Activated CD8-positive, alpha-beta memory T cell treated with anti-CD3 and anti-CD28 coated beads for 24 hours (primary cell): ENCODE measurements at places on chromosomes 3 and 15.

DNA sequence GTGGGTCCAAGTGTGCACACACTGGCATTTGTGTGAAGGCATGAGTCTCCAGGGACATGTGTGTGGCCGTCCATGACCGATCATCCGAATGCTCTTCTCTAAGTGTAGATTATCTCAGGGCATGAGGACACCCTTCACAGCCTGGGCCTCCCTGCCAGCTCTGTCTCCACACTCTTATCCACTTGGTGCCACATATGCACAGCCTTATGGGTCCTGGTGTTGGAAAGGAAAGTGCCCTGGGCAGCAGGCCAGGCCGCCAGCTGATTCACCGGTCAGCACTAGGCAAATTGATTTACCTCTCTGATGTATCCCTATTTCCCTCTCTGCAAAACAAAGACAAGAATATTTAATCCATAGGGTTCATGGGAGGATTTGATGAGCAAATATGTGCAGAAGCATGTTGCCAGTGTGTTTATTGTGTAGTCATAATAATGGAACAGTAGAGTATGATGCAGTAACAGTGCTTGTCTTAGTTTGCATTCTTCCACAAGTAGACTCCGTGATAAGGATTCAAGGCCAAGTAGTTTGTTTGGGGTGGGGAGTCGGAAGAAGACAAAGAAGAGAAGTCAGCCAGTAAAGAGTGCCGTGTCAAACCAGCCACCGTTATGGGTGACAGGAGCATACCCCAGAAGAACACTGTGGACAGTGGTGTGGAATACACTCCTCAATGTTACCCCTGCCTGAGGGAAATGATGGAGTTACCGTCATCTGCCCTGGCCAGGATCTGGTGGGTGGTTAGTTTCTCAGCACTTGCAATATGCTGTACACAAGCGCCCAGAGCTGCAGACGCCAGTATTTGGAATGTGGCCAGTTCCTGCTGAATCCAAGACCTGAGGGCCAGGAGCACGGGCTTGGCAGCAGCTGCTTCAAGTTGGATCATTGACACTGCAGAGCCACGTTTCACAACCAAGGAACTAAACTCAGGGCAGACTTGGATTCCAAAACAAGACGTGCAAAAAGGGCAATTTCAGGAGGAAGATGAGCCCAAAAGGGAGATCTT, 85.1 kb downstream of the MTHFS start:
- no peak for DNase-seq

GRCh38 chr15:51227940-51228732, 110.3 kb downstream of the CYP19A1 start:
- no peak for DNase-seq

- no peak for DNase-seq
These were observed 7.8 kb downstream of the SCAMP2 start for GRCh38 chr15:74865316-74865715.

- DNase-seq: no peak
These were observed 12.6 kb upstream of the VIPR1 start for GRCh38 chr3:42489937-42490227.

- no peak for DNase-seq
These were observed 24.5 kb upstream of the TRAK1 start for GRCh38 chr3:42066516-42067181.

GRCh38 chr15:67456677-67457529, 64.0 kb upstream of the C15orf61 start:
- DNase-seq: peak; percentile 93

DNA sequence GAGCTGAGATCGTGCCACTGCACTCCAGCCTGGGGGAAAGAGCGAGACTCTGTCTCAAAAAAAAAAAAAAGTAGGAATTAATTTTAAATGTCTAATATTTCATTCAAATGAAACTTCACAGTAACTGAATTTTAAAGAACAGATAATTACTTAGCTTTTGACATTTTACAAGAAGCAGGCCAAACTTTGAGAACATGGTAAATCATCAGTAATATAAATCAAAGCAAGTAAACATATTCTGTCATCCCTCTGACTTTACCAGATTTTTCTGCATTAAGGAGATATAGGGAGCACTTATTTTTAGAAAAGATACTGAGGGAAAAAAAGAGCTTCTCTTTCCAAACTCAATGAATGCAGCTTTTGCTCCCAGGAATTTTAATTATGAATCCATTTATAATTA, 37.0 kb downstream of the NR1I2 start:
- DNase-seq: no peak

DNA sequence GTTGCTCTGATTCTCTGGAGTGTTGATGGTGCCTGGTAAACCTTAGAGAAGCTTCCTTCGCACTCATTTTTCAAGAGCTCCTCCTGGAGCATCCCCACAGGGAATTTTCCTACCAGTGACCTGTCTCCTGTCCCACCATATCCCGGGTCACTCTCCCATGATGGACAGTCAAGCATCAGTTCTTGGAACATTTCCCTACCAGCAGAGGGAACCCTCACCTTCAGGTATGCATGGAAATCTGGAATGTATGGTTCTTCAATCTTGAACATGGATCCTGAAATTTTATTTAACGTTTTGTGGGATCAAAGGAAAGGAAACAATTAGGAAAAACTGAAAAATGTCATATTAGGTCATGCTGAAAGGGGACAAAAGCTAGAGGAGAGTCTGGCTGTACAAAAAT, 153.8 kb downstream of the SPATA16 start:
- no peak for DNase-seq

DNA sequence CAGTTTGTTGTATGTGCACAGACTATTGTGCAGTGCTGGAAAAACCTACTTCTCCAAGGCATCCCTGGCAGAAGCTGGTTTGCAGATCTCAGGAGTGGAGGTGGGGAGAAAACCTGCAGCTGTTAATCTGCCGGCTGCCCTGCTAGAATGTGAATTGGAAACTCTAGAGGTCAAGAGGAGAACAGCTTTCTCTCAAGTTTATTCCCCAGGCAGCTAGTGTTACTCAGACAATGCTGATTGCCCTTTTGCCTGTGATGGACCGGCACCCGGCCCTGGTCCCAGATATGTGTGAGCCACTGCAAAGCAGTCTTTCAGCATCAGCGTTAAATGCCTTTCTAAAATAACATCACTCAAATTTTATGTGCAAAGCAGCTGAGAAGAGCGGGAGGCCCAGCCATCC, 129.7 kb upstream of the TPM1 start:
- DNase-seq: no peak

- peak; percentile 81 for DNase-seq
These were observed 997 bp downstream of the FYCO1 start for GRCh38 chr3:45994419-45995235.

DNA sequence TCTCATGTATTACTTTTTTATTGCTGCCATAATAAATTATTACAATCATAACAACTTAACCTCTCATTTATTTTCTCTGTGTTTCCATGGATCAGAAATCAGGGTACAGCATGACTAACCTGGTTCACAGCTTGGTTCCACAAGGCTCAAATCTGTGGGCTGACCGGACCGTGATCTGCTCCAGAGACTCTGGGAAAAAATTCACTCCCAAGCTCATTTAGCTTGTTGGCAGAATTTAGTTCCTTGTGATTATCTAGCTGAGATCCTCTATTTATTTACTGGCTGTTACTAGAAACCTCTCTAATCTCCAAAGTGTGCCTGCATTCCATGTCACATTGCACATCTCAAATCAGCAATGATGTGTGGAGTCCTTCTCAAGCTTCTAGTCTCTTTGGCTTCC, 386.6 kb downstream of the DIPK2A start:
- DNase-seq: no peak

GRCh38 chr3:115822579-115822978, 199.3 kb downstream of the GAP43 start:
- no peak for DNase-seq

DNA sequence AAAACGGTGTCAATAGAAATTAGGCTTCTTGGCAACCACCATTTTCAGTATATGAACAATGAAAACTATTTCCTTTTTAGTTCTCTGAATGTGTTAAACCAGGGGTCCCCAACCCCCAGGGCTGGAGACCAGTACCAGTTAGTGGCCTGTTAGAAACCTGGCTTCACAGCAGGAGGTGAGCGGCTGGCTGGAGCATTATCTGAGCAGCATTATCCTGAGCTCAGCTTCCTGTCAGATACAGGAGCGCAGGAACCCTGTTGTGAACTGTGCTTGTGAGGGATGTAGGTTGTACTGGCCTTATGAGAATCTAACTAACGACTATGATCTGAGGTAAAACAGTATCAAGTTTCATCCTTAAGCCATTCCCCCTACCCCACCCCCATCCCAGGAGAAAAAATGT, 328.7 kb downstream of the ZBBX start:
- no peak for DNase-seq

DNA sequence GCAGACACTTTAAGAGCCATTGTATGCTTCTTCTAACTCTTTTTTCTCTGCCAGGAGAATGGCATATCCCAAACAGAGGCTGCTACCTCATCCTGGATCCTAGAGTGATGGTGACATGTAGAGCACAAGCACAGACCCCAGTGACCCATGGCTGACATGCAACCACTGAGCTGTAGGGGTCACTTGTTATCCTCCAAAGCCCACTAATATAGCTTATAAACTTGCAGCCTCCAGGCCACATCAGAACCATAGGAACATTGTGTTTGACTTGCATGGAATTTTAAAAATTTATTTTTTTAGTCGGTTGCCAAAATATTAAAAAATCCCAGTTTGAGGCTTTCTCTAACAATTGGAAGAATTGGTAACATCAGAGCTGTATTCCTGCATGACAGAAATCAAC, 283.0 kb upstream of the WNT5A start:
- no peak for DNase-seq

DNA sequence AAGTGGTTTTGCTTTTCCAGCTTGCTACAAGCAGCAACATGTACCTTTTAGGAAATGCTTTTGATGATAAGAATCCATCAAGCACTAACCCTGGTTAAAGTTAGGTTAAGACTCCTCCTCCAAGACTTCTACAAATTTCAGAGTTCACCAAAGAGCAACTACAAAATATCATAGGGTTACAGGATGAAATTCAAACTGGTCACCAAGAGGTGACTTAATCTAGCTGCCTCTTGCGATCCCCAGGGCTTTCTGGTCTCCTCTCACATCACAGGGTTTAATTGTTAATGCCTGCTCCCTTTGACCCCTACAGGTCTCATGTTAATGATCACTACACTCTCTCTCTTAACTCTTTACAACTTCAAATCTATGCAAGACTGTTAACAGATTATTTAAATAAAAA, 66.5 kb downstream of the DPH6 start:
- no peak for DNase-seq

DNA sequence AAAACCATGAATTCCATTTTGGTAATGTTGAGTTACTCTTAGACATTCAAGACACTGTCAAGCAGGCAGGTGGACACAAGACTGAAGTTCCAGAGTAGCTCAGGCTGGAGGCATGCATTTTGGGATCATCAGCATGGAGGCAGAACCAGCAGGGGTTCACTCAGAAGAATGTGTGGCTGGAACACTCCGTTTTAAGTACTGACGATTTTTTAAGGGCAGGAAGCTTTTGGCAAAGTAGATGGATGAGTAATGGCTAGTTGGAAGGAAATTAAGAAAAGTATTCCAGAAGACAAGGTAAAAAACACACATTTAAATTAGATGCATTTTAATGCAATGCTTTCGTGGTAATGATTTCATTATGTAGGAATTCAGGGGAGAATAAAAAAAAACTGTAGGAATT, 420.4 kb downstream of the ROBO2 start:
- no peak for DNase-seq

DNA sequence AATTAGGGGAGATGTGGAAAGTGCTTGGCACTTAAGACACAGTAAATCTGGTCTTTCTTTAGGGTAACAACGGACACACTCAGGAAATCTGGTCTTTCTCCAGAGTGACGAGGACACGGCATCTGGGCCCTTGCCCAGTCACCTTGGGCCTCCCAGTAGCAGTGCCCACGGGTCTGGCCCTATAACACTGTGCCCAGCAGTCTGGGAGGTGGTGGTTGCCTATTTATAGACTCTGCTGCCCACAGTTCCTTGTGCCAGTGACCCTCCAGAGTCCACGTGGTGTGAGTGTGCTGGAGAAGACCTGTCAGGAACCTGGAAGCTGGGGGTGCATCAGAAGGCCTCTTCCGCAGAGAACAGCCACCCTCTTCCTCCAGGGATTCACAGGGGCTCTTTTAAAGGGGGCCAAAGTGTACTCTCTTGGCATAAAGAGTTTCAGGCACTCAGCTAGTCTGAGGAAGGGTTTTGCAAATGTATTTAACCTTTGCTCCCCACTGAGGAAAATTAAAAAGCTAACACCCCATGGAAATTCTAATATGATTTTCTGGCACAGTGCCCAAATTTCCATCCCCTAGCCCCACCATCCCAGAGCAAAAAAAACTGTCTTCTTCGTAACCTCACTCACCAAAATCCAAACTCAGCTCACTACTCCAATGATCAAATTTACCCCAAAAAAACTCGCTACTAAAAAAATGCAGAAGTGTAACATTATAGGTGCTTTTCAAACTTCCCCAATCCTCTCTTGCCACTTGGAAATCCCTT, 15.4 kb downstream of the WNT5A start:
- DNase-seq: no peak

DNA sequence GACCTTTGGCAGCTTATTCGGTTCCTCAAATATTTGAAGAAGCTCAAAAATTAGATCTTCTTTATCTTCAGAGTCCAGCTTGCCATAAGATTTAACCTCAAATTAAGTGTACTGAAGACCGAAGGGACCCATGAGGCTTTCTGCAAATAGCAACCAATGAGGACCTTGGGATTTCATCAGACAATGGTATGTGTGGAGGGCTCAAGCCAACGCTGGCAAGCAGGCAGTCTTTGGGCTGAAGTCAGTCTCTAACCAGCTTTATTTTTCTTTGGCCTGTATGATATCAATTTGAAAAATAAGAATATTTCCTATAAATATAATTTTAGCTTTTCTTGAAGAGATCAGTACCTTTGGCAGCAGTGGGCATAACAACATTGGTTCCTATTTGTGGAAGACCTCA, 692.7 kb downstream of the MCTP2 start:
- DNase-seq: no peak

DNA sequence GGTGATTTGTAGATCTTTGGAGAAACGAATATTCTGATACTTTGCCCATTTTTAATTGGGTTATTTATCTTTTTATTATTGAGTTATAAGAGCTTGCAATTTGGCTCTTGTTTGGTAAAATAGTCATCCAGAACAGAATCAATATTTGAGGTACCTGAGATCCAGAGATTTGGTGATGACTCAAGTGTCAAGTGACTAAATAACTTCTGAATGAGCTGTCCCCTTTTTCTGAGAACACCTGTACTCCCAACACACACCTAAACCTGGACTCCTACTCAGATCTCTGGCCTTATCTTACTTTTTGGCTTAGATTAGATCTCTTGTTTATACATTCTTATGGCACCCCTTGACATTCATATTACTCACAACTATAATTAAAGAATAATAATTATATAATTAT, 3.1 kb upstream of the TRA2B start:
- no peak for DNase-seq

DNA sequence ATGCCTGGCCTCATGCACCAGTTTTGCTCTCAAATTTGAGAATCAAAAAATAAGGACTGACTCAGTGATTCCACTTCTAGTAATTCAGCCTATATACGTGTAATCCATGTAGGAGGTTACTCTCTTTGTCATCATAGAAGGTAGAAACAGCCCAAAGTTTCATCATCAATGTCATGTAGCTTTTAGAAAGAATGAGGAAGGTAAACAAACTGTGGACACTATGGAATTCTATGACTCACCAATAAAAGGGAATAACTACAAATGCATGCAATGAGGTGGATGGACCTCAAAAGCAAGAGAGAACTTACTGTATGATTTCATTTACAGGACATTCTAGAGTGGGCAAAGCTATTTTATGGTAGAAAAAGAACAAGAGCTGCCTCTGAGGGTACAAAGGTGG, 93.2 kb upstream of the LRIG1 start:
- DNase-seq: no peak

GRCh38 chr3:143535994-143536784, 312.1 kb downstream of the SLC9A9 start:
- DNase-seq: no peak
